Stimulated activated CD8-positive, alpha-beta memory T cell treated with anti-CD3 and anti-CD28 coated beads, Interleukin-7, amount 100 ng/mL, for 1 hour (primary cell): ENCODE measurements at places on chromosomes 5 and 9.

DNA sequence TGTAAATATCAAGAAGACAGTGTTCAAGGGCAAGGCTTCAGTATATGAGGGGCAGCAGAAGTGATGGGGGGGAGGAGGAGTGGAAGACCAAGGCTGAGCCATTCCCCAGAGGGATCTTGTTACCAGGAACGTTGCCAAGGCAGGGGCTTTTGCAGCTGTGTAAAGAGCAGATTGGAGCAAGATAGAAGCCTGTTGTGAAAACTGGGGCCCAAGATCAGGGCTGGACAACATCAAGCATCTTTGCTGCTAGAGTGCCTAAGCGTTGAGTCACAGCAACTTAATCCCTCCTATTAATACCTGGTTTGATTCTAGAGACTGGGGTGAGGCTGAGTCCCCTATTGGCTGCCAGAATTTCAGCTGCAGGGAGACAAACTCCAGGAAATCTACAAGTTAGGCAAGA, 18.4 kb upstream of the ERCC6L2 start:
- DNase-seq: no peak

DNA sequence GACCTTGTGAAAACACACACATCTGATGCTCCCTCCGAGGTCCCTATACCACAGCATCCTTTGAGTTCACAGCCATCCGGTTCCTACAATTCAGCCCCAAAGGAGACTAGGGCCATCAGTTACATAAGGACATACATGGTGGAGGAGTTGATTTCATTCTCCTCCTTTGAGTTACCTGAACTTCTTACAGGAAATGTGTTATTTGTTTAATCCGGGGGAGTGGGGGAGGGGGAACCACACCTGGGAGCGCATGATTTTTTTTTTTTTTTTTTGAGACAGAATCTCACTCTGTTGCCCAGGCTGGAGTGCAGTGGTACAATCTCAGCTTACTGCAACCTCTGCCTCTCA, 30.7 kb downstream of the SEMA4D start:
- no peak for DNase-seq

- DNase-seq: no peak
Observed at GRCh38 chr5:36325196-36325595, 23.5 kb upstream of the RANBP3L start.

DNA sequence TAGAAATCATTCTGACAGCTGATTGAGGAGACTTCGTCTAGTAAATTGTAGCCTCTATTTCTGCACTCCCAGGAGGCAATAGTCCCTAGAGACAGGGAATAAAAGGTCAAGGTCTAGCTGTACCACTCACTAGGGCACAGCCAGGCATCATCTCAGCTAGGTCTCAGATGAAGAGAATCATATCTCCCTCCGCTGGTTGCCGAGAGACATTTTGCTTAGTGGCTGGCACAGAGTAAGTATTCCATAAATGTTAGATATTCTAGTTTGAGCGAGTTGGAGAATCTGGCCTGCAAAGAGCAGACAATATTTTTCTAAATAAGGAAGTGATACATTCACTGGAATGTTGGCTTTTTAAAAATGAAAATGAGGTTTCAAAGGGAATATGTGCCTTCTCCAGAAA, 180.4 kb upstream of the ACTBL2 start:
- DNase-seq: no peak

GRCh38 chr9:113885183-113886025, 9.3 kb downstream of the ZNF618 start:
- DNase-seq: no peak

DNA sequence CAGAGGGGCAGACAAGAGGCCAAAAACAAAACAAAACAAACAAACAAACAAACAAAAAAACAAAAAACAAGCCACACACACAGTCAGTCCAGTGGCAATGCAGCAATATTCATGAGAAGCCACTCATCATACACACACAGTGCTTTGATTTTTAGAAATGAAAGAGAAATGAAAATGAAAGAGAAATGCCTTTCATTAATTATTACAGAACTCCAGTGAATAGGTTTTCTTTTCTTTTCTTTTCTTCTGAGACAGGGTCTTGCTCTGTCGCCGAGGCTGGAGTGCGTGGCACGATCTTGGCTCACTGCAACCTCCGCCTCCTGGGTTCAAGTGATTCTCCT, 36.9 kb downstream of the SPRY4 start:
- DNase-seq: no peak

- DNase-seq: no peak
Observed at GRCh38 chr5:153476767-153477166, 13.7 kb upstream of the GRIA1 start.

- no peak for DNase-seq
Observed at GRCh38 chr9:4140362-4140761, 159.5 kb downstream of the GLIS3 start.

GRCh38 chr5:73116506-73116905, 3.9 kb upstream of the TMEM171 start:
- DNase-seq: no peak

DNA sequence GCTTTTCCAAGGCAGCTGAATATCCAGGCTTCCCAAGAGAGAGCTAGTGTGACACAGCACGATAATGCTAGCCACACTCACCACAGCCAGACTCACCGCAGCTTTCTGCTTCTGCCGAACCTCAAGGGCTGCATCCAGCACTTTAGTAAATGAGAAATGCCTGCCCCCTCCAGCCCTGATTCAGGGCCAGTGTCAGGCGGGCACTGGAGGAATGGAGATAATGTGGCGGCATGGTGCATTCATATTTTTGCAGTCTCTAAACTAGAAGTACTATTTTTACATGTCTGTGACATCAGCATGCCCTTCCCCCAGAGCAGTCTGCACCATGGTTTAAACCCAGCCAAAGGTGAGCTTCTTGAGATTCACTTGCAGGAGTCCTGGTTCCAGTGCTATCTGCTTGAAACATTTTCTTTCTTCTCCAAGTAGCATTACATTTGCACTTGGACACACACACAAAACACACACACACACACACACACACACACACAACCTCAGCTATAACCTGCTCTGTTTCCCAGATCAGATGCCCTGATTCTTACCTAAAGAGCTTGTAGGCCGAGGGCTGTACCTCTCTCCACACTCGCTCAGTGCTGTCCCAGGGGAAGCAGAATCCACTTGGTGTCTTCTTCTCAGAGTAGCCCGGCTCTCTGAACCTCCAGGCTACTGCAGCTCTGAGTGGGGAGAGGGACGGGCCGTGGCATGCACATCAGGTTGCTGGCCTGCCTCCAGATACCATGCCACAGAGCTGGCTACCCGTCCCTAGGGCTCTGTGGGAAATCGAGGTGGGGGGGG, at the start of gene FGF1:
FGF1 (minus strand) TSS at position 673 of the 792 bp plus-strand sequence. CDS start 71,963 bp downstream, outside the sequence.
- DNase-seq: no peak

- no peak for DNase-seq
Observed at GRCh38 chr5:145666591-145666990, 168.6 kb downstream of the PRELID2 start.

DNA sequence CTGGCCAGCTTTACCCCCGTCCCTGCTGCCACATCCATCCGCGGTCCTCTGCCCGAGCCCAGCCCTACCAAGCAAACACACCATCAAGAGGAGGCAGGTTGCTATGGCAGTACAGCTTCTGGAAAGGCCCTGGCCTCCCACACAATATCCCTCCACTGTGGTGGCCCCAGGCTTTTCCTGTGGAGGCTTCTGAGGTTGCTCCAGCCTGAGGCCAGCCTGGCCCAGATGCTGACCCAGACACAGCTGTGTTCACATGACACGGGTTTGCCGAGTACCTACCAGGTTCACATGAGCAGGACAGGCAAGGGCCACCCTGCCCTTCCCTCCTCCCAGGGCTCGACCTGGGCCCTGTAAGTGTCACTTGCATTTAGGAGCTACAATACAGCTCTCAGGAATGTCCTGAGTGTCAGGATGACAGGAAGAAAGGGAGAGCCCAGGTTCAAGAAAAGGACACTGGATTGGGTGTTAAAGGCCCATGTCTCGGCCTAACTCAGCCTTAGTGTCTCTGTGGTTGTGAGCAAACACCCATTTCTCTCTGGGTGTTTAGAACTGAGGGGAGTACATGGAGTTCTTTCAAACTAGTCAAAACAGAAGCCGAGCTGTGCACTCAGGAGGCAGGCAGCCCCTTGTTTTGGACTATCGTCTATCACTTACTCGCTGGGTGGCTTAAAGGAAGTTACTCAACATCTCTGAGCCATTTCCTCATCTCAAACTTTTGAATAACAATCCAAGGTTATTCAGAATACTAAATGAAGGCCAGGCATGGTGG, 40.2 kb downstream of the NAIF1 start:
- no peak for DNase-seq

GRCh38 chr9:124975131-124975530, 34.2 kb upstream of the GOLGA1 start:
- no peak for DNase-seq

DNA sequence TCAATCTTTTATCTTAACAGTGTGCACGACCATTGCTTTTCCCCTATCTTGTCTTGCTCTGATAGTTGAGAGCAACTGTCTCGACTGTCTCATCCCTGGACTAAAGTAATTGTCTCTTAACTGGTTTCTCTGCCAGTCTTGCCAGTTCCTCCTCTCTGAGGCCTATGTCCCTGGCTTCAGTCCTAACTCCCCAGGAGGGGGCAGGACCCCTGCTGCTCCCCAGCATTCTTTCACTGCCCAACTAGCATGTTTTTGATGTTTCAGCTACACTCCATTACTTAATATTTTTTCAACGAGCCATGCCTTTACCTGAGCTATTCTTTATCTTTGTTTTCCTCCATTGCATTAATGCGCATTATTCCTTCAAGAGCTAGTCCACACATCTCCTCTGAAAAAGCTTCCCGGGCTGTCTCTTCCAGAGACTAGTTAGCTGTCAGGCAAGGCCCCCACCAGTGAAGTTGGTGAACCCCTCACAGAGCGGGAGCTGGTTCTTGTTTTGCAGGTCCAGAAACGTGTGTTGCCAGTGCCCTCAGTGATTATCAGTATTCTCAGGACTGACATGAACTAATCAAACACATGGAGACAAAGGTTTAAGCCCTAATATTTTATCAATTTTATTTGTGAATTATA, 291.7 kb upstream of the KCNN2 start:
- no peak for DNase-seq

DNA sequence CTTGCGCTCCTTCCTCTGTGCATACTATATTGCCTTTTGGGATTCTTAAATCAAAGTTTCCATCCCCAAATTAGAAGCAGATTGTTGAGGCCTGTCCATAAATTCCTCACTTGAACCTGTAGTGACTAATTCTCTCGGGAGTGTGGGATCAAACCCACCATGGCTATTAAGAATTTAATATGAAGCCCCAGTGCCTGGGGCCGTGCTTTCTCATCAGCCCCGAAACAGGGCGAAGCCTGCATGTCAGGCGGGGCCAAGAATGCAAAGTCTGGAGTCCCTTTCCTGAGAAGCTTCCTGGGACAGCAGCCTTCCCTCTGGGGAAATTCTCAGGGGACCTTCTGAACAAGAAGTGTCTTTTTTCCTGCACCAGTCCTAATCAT, 29.3 kb upstream of the FAT2 start:
- DNase-seq: no peak

DNA sequence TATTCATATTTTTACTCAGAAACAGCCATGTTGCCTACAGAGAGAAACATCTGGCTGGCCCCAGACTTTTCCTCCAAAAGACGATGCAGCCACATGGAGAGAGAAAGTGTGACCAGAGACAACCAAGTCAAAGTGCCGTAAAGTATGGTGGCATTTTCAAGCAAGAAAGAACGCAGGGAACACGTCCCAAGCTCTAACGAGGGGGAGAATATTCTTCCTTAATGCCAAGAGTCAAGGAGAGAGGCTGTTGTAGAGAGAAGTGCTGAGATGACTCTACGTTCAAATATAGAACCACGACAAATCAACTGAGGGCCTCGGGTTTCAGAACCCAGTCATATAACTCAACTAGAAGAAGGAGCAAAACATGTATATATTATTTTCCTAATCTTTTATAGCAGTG, 55.9 kb downstream of the FNBP1 start:
- no peak for DNase-seq

GRCh38 chr9:100352201-100352726, 478 bp downstream of the TEX10 start:
- DNase-seq: peak; percentile 0

GRCh38 chr5:150514708-150515211, 6.8 kb downstream of the NDST1 start:
- DNase-seq: no peak

- no peak for DNase-seq
Observed at GRCh38 chr9:97695995-97696802, 941 bp downstream of the XPA start.

- no peak for DNase-seq
Observed at GRCh38 chr9:111599092-111599954, at the start of gene PTGR1. Gene PTGR1, minus strand, starts transcription at chr9:111599647. Its CDS starts 2,225 bp downstream, at chr9:111597422.

GRCh38 chr5:117183326-117183725, 608.7 kb upstream of the SEMA6A start:
- no peak for DNase-seq

DNA sequence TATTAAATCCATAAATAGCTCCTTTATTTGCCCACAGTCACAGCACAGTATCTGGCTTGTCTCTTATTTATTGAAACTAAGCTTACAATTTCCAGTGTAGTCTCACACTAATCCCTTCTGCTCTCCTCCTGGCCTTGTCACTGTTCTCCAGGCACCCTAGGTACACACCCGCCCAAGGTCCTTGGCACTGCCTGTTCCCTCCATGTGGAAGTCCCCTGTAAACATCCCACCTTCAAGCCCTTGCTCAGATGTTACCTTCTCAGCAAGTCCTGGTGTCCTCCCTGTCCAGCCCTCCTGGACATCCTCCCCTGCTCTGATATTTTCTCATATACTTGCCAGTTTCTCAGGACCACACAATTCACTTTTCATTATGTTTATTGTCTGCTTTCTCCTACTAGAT, 44.2 kb upstream of the CFAP157 start:
- DNase-seq: no peak

- DNase-seq: no peak
Observed at GRCh38 chr5:92518318-92518904, 1062.6 kb downstream of the NR2F1-AS1 start.

DNA sequence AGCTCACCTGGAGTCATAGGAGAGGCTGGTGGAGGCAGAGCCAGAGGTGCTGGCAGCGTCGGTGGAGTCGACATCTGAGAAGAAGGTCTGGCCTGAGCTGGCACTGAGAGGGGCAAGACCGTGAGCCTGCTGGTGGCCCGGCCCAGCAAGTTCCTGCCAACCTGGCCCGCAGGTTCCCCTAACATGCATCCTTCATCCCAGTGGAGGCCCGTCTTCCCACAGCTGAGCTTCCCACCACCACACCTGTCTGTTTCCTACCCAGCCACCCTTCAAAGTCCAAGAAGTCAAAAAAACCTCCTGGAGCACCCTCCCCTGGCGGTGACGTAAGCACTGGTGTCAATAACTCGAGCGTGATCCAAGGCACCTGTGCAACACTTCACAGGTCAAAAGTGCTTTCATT, 16.9 kb downstream of the PHF19 start:
- DNase-seq: no peak
